ENCODE measurements at places on chromosomes 16 and 17.
A peak's percentile ranks its signal among the peaks of the same experiment; 100 is the strongest.

DNA sequence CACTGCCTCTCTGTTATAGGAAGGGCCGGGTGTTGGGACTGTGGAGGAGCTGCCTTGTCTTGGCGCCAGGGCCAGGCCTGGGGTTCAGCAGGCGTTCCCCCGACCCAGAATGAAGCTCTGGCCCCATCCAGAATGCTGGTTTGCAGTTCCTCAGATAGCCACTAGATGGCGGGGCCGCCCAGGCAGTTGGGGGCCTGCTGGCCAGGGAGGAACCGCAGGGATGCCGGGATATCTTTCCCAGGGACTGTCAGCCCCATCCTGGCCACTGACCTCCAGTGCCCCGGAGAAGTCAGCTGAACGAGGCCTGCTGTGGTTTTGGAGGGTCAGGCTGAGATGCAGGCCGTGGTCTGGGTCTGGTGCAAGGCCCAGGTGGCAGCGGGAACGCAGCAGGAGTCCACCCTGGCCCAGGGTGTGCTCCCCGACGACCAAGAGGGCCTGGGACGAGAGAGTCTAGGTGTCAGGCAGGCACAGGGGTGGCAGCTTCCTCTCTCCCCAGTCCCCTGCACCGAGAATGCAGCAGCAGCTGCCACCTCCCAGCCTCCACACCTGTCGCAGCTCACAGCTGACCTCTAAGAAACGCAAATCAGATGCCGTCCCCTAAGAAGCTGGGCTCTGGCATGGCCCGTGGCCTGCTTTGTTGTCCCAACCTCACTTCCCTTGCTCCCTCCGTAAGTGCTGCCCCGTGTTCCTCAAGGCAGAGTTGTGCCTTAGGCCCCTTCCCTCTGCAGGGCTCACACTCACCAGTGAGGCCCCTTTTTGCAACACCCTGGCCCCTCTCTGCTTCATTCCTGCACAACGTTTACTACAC, 51.2 kb downstream of the RMI2 start:
- DNase-seq, result peak; percentile 86

DNA sequence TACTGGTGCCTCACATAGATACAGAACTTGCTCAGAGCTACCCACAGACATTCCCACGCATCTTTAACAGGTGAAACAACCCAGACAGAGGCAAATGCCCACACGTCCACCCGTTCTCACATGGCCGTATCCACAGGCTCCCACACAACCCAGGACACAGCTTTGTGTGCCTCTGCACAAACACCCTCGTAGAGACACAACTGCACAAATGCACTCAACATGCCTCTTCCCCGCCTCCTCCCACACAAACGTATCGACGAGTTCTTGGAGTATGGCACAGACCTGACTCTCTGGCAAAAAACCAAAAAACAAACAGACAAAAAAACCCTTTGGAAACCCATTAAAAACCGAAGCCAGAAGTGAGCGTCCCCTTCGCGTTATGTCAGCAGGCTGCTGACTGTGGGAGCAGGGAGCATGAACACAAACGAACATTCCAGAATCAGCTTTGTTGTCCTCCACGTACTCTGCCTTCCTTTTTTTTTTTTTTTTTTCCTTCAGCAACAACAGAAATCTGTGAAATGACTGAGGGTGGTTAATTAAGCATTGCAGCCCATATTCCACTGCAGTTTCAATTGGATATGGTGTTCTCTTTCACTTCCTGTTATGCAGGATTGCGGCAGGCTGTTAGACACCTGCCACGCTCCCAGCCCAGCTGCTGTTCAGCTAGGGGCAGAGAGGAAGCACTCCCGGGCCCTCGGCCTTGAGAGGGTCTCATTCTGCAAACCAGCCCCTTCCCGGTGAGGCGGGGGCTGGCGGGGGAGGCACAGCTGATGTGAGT, 313.7 kb downstream of the MAF start:
- peak; percentile 26 for DNase-seq

DNA sequence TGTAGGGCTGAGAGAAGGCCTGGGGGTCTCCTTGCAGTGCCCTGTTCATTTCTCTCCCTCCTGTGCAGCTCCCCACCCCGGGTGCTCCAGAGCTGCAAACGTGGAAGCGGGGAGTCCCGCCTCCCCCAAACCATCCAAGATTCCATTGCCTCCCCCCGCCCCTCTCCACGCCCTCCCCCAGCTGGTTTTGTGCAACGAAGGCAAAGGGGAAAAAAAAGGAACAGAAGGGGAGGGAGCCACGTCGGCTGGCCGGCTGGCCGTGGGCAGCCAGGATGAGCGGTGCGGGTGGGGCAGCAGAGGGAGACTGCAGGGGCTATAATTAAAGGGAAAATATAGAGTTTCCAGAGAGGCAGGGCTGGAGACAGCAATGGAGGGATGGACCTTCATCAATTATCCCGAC, 1.7 kb upstream of the COL1A1 start:
- DNase-seq, result no peak

DNA sequence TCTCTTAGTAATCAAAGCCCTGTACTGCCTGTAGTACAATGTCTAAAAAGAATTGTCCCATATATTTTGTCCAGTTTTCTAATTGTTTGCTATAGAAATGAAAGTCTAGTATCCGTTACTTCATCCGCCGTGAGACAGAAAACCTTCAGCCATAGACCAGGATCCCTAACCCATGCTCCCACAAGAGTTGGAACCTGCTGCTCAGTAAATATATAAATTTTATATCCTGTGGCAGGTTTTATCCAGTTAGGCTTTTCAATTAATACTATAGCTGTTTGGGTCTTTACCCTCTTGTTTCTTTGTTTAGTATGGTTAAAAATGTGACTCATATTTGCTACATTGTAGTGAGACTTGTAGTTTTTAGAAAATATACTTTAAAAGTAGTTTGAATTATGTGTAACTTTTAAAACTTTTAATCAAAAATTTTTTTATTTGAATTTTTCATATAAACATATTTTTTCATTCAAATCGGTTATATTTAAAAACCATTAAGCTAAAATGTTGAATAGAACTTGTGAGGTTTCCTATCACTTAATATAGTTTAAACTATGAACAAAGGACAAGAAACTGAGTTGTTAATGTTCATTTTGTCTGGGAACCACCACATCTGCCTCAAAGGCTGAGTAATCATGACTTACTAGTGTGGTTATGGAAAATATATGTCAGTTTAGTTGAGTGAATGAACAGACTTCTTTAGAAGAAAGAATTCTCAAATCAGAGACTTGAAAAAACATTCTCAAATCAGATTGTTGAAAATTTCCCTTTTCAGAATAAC, 54.8 kb downstream of the VMP1 start:
- DNase-seq, result no peak

DNA sequence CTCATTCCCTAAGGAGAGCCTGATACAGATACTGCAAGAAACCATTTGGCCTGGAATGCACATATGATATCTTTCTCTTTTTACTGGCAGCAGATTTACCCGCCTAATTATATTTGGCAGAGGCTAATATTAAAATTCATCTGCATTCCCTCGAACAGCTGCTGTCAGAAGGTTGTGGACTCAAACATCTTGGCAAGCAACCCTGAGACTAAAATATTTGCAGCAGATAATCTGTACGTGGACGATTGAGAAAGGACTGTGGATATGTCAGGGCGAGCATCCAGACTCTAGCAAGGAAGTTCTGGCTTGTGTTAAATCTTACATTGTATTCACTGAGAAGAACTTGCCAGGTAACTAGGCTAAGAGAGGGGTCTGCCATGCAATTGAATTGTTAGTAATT, 65.2 kb downstream of the SNX20 start:
- DNase-seq, result no peak

DNA sequence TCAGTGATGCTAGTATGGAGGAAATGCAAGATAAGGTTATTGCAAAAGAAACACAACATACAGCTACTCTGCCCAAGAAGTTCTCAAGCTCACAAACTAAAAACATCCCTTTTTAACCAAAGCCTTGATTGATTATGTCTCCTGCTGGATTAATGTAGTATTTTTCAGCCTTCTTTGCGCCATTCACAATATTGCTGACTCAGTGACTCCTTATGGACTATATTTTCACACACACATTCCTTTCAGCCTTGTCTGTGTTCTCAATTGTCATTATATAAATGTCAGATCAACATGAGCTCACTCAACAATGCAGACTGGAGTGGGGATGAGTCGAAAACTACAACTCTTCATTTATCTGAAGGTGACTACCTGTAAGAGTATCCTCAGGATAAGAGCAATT, 579.3 kb upstream of the CDH8 start:
- DNase-seq, result no peak

DNA sequence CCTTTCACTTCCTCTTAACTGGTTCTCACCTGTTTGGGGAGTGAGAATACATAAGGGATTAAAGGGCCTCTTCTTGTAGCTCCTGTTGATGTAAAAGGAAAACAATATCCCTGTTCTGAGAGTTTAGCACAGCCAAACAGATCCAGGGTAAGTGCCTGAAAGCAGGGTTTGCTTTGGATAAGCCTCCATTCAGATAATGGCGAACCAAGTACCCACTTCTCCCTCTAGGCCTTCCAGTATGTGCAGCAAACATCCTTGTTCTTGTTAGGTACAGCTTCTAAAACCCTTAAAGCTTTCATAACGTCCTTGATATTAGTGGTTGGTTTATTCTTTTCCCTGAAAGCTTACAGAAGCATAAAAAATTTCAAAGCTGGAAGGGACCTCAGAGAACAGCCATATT, 130.6 kb upstream of the DNAH9 start:
- DNase-seq, result no peak

- no peak for DNase-seq
These were observed 393.2 kb downstream of the CDH13 start for GRCh38 chr16:83019963-83020362.

Measured in testis (tissue), 5 donors.